CD4-positive, alpha-beta T cell treated with Interleukin-15 for 1 hour (primary cell): ENCODE measurements at places on chromosomes 7 and 10.

DNA sequence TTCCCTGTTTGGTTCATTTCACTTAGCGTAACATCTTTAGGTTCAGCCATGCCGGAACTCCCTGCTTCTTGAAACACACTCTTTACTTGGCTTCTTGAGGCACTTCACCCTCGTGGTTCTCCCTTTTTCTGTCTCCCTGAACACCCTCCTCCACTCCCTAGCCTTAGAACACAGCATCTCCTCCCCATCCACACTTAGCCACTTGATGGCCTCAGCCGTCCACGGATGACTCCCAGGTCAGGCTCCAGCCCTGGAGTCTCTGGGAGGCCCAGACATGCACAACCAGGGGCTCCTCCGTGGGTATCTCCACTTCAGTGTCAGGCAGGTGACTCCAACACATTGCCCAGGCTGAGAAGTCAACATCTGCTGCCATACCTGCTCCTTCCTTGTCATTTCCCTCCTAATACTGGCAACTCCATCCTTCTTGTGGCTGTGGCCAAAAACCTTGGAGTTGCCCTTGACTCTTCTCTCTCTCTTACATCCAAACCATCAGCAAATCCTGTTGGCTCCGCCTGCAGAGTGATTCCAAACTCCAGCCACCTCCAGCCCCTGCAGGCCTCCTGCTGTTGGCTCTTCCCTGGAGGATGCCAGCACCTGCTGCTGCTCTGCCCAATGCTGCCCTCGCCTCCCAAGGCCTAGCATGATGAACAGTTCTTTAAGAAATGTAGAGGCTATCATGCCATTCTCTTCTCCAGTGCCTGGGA, 8.4 kb upstream of the INMT start:
- DNase-seq: no peak

DNA sequence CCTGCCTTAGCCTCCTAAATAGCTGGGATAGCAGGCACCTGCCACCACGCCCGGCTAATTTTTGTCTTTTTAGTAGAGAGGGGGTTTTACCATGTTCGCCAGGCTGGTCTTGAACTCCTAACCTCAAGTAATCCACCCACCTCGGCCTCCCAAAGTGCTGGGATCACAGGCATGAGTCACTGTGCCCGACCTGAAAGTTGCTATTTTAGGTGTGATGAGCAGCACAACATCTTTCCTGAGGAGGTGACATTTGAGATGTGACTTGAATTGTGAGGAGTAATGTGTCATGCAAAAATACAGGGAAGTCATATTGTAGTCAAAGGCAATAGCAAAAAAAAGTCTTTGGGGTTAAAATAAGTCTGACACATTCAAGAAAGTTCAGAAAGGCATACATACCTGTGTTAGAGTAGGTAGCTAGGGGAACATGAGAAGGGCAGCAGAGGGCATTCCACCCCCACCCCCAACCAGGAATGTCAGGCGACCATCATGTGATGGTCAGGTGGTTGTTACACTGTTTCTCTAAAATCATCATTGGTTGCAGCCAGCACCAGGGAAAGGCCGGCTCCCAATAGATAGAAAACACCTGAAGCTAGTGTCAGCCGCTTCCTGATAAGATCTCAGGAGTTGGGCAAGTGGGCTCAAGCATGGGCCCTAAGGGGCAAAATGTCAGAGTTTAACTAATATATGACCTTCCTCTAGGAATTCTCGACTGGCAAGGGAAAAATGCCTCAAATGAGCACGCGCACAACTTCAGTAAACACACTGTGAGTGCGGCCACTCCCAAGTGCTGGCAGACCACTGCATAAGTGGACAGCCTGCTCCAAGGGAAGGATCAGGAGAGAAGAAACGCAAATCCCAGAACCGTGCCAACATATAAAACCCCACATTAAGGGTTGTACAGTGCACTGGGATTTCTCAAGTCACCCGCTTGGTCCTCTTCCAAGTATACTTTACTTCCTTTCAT, at the start of gene TACC2:
Gene TACC2 (plus strand): TSS at position 803 of the 964 bp plus-strand sequence. CDS start 32,819 bp downstream, outside the sequence.
- no peak for DNase-seq

- DNase-seq: no peak
Measured at GRCh38 chr10:96863922-96864543, 31.9 kb downstream of the LCOR start.

GRCh38 chr7:135729230-135729629, 1.2 kb upstream of the SLC13A4 start:
- DNase-seq: no peak

- DNase-seq: no peak
Measured at GRCh38 chr7:134695321-134695860, 48.7 kb downstream of the BPGM start.

GRCh38 chr10:97921581-97922021, 72.0 kb downstream of the GOLGA7B start:
- no peak for DNase-seq

DNA sequence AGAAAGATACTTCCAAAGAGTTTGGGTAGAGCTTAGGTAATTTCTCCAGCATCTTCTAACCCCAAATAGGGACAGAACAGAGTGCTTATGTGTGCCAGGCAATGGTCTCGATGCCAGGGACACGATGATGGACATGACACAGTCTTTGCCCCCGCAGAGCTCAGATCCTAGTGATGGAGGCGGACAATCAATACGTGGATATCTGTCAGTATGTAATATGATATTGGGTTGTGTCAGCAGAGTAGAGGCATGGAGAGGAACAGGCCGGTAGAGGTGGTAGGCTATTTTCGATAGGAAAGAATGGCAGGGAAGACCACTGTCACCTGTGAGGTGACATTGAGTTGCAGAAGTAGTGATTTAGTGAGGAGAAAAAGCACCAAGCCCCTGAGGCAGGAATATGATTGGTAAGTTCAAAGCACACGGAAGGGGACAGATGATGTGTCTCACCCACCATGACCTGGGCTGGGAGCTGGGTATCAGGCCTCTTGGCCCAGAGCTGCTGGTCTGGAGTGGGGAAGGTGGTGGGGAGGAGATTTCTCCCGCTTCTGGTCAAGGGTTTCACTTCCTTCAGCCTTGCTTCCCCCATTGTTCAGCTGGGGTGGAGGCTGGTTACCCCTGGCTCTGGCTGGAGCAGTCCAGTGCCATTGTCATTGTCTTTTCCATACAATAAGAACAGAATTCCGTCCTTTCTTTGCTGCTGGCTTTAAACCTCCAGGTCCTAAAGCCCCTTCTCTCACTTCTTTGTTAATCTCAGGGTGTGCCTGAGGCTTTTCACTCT, 36.0 kb upstream of the SRGN start:
- DNase-seq: peak; percentile 43

- no peak for DNase-seq
Measured at GRCh38 chr10:115355162-115355760, 262.1 kb downstream of the ATRNL1 start.

GRCh38 chr7:144023171-144023827, 23.2 kb downstream of the OR6B1 start:
- no peak for DNase-seq

DNA sequence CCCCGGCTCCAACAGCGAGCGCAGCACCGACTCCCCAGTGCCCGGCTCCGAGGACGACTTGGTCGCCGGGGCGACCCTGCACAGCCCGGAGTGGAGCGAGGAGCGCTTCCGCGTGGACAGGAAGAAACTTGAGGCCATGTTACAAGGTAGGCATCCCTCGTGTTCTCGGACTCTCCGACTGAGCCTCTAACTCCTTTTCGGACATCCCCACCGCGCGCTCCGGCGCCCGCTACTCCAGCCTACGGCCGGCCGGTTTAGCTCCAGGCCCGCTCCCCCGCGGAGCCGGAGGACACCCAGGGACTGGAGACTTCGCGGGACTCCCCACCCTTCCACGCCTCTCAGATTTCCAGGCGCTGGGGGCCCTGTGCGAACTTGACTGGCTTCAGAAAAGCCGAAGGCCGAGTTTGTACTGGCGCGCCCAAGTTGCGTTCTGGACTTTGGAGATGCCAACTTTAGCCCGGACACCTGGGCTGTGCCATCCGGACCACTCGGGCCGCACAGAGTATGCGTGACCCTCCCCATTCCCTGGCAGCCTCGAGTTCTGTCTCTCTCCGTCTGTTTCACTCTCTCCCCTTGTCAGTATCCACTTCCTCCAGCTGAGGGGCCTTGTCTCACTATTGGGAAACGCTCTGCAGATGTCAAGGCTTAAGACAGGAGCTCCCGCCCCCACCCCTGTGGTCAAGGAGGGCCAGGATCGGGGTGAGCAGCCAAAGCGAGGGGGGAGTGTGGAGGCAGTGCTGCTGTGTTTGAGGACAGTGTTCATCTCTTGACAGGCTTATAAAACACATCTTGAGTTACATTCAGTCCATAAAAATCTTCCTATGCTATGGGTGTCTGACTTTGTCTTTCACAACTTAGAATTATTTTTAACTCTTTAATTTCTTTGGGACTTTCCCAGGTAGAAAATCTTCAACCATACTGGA, 777 bp downstream of the BICC1 start:
- DNase-seq: no peak

- no peak for DNase-seq
Measured at GRCh38 chr10:31897506-31897905, 31.1 kb downstream of the ARHGAP12 start.

DNA sequence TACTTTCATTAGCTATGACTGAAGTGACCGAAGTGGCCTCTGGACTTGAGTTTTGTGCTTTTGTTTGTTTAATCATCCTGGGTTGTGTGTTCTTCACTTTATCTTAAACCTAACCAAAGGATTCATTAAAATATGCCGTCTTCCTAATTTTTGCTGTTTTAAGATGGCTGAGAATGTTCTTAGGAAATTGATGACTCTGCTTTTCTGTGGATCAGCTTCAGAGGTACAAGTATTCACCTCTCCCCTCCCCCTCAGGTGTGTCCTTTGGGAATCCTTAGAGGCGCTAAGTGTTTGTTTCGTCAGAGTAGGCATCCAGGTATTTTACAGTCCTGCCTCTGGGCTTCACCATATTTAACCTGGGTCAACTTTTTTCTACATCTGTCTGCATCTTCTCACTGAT, 1.1 kb downstream of the CCDC126 start:
- DNase-seq: no peak

GRCh38 chr7:157129200-157129599, 9.5 kb upstream of the UBE3C start:
- DNase-seq: no peak

- DNase-seq: no peak
Measured at GRCh38 chr7:35257251-35258124, 3.6 kb upstream of the TBX20 start.

DNA sequence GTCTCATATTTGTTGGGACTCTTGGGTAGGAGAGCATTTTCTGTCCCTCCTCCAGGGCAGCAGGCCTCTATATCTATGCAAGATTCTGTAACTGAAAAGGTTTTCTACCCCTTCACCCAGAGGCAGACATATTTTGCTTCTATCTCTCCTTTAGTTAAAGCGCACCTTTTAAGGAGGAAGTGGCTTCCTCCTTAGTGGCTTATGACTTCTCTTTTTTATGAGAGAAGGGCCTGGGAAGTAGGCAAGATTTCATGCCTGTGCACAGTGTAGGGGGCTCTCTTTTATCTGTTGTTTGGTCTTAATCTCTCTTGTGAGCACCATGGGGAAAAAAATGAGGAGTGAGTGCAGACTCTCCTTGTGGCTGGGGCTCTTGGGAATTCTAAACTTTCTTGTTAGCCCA, 122.1 kb downstream of the LRMDA start:
- no peak for DNase-seq

DNA sequence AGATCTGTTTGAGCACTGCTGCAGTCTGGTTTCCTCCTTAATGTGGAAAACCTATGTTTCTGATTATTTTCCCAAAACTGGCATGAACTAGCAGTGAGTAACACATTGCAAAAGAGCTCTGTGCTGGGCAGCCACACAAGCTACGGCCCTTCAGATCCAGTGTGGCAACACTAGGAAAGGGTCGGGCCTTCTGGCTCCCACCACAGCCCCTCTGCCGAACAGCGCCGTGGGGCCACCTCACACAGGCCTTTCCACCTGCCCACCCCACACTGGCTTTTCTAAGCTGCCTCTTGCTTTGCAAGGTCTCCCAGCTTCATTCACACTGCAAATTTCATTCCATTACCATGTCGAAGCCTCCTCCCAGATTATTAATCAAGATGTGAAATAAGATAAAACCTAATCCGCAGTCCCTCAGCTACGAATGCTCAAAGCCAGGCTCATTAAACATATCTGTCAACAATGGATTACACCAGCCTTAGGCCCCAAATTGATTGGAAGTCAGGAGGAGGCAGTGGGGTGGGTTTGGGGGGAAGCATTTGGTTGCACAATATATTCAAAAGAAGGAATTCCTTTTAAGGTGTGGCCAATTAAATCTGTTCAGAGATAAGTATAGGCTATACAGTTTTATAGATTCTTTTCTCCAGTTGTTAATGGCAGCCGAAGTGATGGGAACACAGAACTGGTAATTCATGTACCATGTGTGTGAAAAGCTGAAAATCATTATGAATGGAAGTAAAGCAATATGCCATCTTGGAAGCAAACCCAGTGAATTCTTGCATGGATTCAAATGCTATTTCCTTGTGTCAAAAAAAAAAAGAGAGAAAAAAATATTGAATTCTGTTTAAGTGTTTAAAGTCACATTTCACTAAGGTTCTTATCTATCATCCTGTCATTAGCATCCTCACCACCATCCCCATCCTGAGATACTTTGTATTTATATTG, 223.7 kb downstream of the MTERF1 start:
- DNase-seq: no peak

DNA sequence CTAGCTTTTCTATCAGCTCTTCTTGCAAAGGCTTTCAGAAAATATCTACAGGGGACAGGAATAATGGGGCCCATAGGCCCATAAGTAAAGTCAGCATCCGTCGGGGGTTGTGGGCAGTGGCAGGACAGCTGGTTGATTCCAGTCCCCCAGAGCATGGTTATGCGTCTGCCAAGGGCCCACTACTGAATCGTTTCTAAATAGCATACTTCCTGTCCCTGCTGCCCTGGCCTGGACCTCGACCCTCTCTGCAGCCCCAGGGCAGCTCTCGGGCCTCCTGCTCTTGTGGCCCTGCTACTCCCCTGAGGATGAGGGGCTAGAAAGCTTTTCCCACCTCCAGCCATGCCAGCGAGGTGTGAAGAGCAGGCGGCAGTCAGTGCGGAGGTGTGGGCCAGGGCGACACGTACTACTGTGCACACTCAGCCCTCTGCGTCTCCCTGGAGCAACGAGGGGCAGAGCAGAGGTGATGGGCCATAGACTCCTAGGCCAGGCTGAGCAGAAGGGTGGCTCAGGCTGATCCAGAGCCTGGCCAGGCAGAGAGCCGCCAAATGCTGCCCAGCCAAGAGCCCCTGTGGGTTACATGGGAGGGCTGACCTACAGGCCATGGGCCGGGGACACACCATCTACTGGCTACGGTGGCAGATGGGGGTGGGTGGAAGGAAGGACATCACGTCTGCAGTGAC, 4.7 kb upstream of the OPN4 start:
- no peak for DNase-seq

GRCh38 chr10:63208986-63209385, 75.9 kb downstream of the NRBF2 start:
- no peak for DNase-seq

DNA sequence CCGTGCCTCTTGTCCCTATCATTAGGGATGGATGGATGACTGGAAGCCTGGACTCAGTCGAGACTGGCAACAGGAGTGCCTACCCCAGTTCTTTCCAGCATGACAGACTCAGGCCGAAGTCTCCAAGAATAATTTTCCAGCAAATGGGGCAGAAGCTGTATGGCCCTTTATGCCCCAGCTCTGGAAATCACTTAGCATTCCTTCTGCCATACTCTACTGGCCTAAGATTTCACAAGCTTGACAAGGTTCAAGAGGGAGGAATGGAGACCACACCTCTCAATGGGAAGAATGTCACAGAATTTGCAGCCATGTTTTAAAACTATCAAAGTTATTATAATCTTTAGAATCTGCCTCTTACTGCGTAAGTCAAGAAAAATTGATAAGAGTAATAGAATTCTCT, 39.0 kb upstream of the RTKN2 start:
- no peak for DNase-seq
